ENCODE measurements at places on chromosomes 1 and 21.

- no peak for DNase-seq
These were observed 85.3 kb downstream of the C1orf21 start for GRCh38 chr1:184472136-184472535.

DNA sequence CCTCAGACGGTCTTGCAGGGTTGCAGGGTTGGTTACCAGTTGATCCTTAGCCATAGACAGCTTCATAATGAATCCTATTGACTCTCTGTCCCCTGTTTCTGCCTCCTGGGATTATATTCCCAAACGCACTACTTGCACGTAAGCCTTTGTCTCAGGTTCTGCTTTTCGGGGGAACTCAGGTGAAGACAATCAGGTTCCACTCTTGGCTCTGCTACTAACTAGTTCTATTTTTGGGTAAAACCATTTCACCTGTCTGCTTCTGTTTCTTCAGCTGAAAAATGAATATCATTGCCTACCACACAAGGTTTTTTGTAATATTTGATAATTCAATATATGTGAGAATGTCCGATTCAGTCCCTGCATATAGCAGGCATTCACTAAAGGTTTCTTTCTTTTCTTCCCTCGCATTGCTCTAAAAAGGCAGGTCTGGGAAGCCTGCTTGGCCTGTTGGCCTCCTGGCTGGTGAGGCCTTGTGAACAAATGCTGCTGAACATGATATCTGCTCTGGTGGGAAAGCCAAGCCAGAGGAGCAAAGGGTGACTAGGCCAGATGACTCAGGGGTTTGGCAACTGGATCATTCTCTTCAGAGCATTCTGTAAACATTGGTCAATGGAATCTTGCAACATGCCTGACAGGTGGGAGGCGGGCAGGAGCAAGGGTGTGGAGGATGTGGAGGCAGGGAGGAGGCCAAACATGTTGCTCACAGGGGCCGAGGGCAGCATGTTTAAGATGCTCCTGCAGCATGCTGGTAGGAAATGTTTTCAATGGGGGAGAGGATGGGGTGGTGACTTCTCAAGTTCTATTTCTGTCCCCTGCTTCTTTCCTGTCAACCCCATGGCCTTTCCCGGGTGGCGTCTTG lies 23.8 kb downstream of the IER5 start:
- peak; percentile 92 for DNase-seq

DNA sequence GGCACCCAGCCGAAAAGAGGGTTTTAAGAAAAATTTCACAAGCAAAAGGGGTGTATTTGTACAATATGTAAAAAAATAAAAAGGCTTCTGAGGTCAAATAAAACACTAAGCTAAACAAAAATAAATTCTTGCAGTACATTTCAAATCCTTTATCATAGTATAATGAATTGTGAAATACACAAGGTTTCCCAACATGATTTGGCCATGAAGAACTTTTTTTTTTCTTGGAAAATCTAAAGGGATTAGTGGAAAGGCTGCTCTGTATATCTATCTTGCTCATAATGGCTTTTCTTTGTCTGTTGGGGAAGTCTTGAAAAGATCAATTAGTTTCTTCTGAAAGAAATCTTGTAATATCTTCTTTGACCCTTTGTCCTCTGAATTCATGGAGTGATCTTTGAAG lies 593.4 kb downstream of the PLPP3 start:
- no peak for DNase-seq

- DNase-seq, result no peak
These were observed 67.0 kb downstream of the ERO1B start for GRCh38 chr1:236214761-236215160.

DNA sequence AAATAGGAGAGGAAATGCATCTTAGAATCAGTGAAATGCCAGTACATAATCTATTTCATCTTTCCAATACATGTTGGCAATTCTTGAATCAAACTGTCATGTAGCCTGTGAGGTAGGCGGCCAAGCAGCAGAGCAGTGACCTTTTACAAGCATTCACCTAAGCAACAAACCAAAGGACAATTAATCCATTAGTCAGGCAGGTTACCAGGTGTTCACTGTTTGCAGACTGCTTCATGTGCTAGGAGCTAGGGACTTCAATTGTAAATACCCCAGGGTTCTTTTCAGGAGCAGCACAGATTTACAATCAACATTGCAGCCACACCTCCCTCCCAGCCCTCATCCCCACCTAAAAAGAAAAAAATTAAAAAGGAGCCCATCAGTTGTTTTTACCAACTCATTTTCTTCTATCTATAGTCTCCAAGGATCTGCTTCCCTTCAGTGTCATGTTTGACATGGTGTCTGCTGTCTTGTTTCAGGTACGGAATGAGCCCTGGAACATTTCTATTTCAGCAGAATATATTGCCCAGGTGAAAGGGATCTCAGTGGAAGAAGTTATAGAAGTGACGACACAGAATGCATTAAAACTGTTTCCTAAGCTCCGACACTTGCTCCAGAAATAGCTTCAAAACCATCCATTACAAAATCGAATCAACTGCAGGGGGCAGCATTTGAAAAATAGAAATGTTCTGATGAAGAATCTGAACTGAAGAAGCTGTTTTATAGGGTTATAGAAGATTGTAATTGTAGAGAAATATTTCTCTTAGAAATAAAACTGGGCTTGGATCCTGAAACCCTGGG lies 23.0 kb downstream of the TATDN3 start:
- DNase-seq, result no peak

- DNase-seq, result no peak
These were observed 6.1 kb downstream of the CAPZA1 start for GRCh38 chr1:112625696-112626095.

GRCh38 chr21:26572702-26573381 lies at the start of gene CYYR1:
Gene CYYR1 (minus strand): TSS chr21:26573286. CDS start chr21:26572940, 346 bp downstream.
- peak; percentile 44 for DNase-seq

- no peak for DNase-seq
These were observed 189.5 kb upstream of the GREM2 start for GRCh38 chr1:240801442-240801841.

DNA sequence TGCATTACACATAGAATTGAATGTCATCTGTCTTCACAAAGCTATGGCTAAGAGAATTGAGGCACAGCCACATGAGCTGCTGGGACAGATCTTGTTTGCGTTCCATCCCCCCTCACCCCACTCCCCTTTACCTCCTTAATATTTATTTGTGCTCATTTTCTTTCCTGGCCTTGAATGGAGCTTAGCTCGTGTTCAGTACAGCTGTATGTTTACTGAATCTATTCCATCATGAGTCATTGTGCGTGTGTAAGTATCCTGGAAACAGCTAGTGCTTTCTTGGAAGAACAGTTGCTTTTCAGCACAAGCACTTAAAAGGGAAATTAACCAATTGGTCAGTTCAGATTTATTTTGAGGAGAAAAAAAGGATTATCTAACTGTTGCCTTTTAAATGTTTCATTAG lies 14.7 kb downstream of the PROX1 start:
- DNase-seq, result no peak

- DNase-seq, result no peak
These were observed 21.1 kb downstream of the LRRC38 start for GRCh38 chr1:13492711-13493110.

GRCh38 chr1:178168536-178168935 lies 74.6 kb downstream of the RASAL2 start:
- DNase-seq, result no peak

- no peak for DNase-seq
These were observed 225.0 kb downstream of the PBX1 start for GRCh38 chr1:164783778-164784555.

DNA sequence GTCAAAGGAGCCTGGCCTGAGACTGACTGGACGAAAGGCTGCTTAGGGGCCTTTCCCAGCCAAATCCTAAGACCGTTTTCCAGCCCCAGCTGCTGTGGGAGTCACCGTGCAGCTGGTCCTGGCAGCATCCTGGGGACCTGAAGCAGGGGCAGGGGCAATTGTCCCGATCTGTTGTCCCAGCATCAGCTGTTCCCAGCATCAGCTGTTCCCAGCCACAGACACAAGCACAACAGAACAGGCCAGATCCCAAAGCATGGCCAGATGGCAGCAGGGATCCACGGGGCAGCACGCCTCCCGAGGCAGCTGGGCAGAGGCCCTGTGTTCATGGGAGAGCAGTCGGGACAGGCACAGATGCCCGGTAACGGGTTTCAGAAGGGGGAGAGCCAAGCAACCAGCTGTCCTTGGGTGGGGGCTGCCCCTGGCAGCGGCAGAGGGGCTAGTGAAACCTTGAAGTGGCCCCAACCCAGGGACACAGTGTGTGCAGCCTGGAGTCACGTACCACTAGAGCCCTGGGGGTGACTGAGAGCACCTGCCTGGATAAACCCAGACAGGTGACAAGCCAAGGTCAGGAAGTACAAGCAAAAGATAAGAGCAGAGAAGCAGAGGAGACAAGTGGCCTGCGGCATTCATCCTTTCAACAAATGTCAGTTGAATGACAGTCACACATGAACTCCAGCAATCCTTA lies 13.3 kb downstream of the CELA2B start:
- DNase-seq, result no peak

DNA sequence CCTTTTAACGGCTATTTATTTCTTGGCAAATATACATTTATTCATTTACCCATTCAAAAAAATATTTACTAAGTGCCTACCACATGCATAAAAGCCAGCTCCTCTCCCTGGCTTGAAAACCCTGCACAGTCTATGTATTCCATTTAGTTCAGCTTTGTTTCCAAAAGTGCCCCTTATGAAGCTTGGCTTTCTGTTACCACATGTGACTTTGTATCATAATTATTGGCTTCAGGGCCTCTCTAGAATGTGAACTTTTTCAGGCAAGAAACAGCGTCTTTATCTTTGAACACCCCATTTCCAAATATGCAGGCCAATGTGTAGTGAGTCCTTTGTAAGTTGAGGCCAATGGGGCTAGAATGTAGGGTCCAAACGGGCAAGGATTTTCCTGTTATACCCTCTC lies 69.4 kb downstream of the CACHD1 start:
- DNase-seq, result no peak

- peak; percentile 87 for DNase-seq
These were observed 871 bp upstream of the ETS2 start for GRCh38 chr21:38804789-38805327.

DNA sequence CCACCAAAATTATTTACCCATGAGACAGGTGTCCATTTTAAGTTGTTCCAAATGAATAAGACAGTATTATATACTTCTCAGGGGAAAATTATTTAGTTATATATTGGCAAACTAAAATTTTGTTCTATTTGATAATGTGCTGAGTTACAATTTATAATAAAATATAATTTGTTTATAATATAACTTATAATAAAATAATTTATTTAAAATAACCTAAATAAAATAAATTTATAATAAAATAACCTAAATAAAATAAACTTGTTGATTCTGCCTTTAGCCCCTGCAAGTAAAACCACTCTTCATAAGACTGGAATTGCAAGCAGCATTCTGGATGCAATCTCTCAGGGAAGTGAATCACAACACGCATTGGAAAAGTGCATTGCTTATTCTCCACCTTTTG lies 69.6 kb downstream of the RAVER2 start:
- DNase-seq, result no peak

DNA sequence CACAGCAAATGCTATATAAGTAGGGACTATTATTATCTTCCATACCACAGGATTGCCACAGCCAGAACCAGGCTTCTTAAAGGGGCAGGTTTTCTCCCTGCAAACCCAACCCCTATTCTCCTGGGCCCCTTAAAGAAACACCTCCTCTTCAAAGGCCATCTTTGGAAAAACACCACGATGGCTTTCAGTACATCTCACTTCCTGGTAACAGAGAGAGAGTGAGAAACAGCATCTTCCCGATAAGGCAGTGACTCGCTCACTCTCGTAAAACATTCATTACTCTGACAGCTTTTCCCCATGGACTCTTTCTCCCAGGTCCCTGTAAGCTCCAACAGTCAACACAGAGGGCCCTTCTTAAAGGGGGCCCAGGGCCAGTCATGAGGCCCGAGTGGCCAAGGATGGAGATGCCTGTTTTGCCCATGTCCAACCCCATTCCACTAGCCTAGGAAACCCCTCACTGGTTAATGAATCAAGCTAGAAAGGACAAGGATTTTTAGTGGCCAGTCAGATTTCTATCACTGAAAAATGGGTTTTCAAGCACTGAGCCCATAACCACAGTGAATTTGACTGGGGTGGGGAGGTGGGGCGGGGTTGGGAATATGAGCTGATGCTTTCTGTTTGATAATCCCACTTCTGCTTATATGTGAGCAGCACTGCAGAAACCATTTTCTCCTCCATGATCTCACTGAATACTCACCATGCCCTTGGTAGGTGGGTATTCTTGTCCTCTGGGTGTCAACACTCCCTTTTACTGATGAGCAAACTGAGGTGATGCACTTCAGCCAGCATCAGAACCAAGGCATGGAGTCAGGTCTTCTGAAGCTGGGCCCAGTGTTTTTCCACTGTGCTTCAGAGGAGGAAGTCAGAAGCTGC lies 3.6 kb upstream of the NAV1 start:
- DNase-seq, result no peak

- no peak for DNase-seq
These were observed 70.3 kb downstream of the SERINC2 start for GRCh38 chr1:31483012-31483946.

DNA sequence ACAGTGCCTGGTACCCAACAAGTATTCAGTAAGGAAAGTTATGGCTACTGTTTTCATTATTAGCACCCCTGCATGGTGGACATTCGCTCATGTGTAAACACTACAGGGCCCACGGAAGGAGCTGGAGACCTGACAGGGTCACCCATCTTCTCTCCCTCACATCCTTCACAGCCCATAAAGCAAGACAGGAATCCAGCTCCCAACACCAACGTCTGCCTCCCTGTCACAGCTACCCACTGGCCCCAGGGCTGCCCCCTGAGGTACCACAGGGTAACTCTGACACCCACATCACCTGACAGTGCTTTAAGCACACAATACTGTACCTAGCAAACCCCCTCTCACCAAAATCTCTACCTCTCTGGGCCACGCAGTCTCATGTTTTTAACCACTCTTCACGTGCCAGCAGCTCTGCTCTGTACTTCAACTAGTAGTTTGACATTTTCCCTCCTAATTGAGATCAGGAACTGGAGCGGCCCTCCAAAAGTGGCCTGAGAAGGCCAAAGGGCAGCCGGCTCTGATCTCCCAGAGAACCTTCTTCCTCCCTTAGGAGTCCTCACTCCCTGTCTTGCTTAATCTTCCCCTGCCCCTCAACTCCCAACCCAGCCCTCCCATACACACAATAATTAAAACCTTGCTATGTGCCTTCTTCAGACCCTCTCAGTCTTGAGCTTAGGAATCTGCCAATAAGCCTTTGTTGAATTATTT lies 76.8 kb downstream of the CD34 start:
- DNase-seq, result no peak

- DNase-seq, result no peak
These were observed 31.3 kb downstream of the NSL1 start for GRCh38 chr1:212760126-212760823.

GRCh38 chr1:38577937-38578270 lies 281.7 kb downstream of the RRAGC start:
- no peak for DNase-seq

DNA sequence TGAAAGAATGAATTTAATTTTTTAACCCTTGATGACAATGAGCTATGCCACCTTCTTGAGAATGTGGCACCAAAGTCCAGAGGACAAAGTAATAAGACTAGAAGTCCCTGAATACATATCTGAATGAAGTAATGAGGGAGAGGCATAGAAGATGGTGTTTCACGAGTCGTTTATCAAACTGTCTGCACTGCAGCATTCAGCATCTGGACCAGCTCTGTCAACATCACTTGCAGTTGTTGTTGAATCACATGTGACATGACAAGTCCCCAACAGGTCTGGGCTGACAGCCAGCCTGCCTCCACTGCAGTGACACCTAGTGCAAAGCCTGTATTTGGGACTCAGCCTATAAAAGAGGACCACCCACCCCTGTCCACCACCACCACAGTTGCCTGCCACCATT lies 17.3 kb upstream of the GALNT2 start:
- DNase-seq, result no peak

Data from left lobe of liver (tissue), 2 donors.